ENCODE measurements at places on chromosomes 12 and 14. TPM values are rescaled to one million over a fixed set of nuclear protein-coding genes. Genes with fewer than 3 reads are reported as not detected.

The ABCD2 gene
- polyA plus RNA-seq = 0.06 TPM

The B4GALNT3 gene
- 2.9 TPM for polyA plus RNA-seq

The FOXA1 gene
- 49.3 TPM for polyA plus RNA-seq

- no peak for DNase-seq
Measured at GRCh38 chr14:34361504-34362011, 100.5 kb downstream of the SPTSSA start.

- DNase-seq = no peak
Measured at GRCh38 chr12:130994821-130995375, 41.2 kb downstream of the ADGRD1 start.

Data from small intestine (tissue), 16 donors.